ENCODE measurements at places on chromosomes 5 and 9. TPM values are rescaled to one million over a fixed set of nuclear protein-coding genes. Genes with fewer than 3 reads are reported as not detected.

ADAMTS19 gene
- 0.27 TPM for total RNA-seq

DNA sequence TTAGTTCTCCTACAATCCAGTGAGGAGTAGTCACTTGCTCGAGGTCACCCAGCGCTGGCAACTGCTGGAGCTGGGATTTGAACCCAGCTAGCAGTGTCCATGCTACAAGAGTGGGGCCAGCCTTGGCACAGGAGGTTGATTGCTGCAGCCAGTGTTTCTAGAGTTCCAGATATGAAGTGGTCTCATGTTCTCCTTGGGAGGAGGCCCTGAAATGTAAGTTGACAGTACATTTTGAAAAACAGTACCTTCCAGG, 802 bp downstream of the CCDC107 start:
- peak; percentile 75 for DNase-seq

DNA sequence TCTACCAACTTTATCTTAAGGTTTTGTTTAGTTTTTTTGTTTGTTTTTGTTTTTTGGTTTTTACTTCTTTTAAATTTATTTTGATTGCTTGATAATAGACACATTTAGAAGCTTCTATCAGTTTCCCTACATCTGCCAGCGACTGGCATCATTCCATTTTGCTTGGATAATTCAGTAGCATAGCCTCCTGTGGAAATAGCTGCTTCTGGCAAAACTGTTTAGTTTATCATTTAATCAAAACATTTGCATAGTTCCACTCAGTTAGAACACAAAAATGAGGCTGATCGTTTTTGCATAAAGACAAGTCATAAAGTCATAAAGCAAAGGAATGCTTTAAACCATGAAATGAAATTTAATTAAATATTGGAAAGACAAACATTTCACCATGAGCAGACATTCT, 133.7 kb upstream of the NFIL3 start:
- DNase-seq: no peak

GRCh38 chr5:171470420-171470819, 51.0 kb downstream of the FGF18 start:
- no peak for DNase-seq

DNA sequence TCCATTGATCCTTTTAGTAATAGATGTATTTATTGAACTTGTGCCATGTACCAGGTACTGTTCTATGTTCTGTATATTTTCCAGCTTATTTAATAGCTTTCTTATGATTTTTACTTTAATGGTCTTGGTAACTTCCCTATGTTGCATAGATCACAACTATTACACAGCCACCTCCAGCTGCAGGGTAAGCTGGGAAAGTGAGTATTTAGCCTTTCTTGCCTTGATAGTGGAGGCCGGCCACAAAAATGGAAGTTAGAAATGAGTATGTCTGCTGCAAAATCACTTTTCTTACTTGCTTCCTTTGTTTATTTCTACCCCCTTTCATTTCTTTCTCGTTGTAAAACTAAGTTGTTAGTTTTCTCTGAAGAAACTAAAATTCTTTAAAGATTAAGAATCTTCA, 43.1 kb upstream of the ANKDD1B start:
- DNase-seq: no peak

- no peak for DNase-seq
These were observed 84.1 kb downstream of the SLIT3 start for GRCh38 chr5:169216866-169217265.

- DNase-seq: no peak
These were observed 63.0 kb downstream of the LPAR1 start for GRCh38 chr9:110975278-110975677.

GRCh38 chr5:43415935-43416802, 4.0 kb upstream of the CCL28 start:
- no peak for DNase-seq
